ENCODE measurements at places on chromosomes 5 and 9.

DNA sequence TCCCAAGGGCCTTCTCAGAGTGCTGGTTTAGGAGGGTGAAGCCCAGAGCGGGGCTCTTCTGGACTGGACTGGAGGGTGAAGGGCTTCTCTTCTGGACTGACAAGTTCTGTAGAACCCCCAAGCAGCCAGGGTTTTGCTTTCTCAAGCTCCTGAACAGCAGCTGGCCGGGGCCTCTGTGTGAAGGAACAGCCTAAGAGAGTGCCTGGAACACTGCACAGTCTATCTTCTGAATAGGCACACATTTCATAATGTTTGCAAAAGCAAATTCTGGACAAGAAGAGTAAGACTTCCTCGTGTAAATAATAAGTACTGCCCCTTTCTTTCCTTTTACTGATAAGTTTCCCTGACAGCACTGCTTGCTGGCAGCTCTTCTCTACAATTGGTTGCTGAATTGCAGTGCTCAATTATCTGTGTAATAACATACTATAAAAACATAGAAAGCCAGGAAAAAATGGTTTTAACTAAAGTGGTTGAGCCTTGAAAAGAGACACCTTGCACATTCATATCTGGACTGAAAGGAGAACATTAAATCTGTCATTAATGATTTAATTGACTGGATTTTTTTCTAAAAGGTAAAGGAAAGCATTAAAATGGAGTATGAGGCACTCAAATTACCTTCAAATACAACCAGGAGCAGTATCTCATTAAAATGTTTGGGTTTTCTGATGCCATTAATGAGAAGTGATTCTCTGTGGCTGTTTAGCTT is 20.5 kb downstream of the MAST4 start:
- no peaks in the 10 kb centered on the region for H3K4me1 ChIP-seq
- H3K27me3 ChIP-seq: no peaks in the 10 kb centered on the region
- no peak overlapping the region for H3K4me3 ChIP-seq
- no peaks in the 10 kb centered on the region for H3K36me3 ChIP-seq
- no peak for DNase-seq

DNA sequence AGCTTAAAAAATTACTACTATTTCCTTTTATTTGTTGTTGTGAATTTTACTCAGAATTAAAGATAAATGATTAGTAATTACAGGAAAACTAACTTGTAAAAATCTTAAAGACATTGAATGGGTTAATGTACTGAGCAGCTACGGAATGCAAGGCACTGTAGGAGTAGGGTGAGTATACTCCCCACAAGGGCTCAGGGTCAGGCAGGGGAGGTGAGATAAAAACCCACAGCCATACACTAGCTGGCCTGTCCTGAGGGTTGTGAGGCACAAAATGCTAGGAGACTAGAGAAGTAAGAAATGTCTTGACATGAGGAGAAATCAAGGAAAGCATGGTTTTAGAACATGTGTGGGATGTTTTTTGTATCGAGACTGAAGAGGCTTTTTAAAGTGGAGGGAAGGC is 13.4 kb downstream of the ZBED3 start:
- 0 out of 2 replicates have a peak, but pooled peaks cover 8% of the 10 kb centered on the region for H3K27me3 ChIP-seq
- no peak overlapping the region for H3K4me3 ChIP-seq
- no peak for DNase-seq
- no peaks in the 10 kb centered on the region for H3K36me3 ChIP-seq

- no peak overlapping the region for H3K27ac ChIP-seq
- H3K4me3 ChIP-seq: peak overlapping the region; percentile 70
- no peaks in the 10 kb centered on the region for H3K36me3 ChIP-seq
- peaks cover 8% of the 10 kb centered on the region for H3K27me3 ChIP-seq
These were observed 1.5 kb upstream of the PHF19 start for GRCh38 chr9:120878188-120879130.

GRCh38 chr9:26682796-26683496 is 209.7 kb downstream of the CAAP1 start:
- no peak for DNase-seq
- no peak overlapping the region for H3K4me3 ChIP-seq
- no peaks in the 10 kb centered on the region for H3K36me3 ChIP-seq
- H3K27ac ChIP-seq: no peak overlapping the region
- peaks cover 31% of the 10 kb centered on the region for H3K4me1 ChIP-seq

GRCh38 chr9:89845321-89845720 is 240.5 kb downstream of the GADD45G start:
- no peak overlapping the region for H3K27ac ChIP-seq
- no peaks in the 10 kb centered on the region for H3K27me3 ChIP-seq
- H3K4me3 ChIP-seq: no peak overlapping the region
- no peaks in the 10 kb centered on the region for H3K36me3 ChIP-seq
- peaks cover 3% of the 10 kb centered on the region for H3K4me1 ChIP-seq

- H3K36me3 ChIP-seq: no peaks in the 10 kb centered on the region
- H3K4me1 ChIP-seq: no peaks in the 10 kb centered on the region
- no peaks in the 10 kb centered on the region for H3K27me3 ChIP-seq
- no peak overlapping the region for H3K4me3 ChIP-seq
These were observed 129.0 kb upstream of the IRX4 start for GRCh38 chr5:2011481-2012411.

- H3K4me1 ChIP-seq: no peaks in the 10 kb centered on the region
- H3K27ac ChIP-seq: no peak overlapping the region
- no peaks in the 10 kb centered on the region for H3K27me3 ChIP-seq
- DNase-seq: no peak
- no peak overlapping the region for H3K4me3 ChIP-seq
- no peaks in the 10 kb centered on the region for H3K36me3 ChIP-seq
These were observed 1145.0 kb downstream of the MAT2B start for GRCh38 chr5:164650427-164650826.

DNA sequence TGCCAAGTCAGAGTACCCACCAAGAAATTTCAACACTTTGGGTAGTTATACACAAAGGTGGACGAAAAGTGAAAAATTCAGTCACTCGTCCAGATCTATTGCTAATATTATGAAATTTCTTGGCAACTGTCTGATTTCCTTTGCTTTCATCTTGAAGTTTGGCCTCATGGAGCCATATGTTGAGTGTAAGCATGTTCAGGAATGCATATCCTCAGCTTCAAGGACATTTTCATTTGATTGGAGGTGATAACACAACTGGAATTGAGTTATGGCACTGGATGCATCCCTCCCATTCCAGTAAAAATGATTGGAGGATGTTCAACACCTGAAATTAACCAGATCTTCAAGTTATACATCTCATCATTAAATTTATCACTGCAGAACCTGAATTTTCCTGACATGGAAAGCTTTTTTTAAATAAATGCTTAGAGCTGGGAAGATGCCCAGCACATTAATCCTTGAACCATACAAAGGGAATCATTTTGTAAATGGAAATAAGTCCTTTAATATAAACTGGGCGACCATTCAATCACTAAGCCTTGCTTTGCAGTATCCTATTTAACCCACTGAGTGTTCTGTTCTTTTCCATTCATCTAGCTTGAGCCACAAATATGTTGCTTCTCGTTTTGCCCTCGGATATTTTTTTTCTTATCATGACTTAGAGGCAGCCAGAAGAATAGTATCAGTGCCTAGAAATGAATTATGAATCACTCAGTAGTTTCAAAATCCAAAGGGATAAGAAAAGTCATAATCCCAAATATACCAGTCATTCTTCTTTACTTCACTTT is 273.7 kb upstream of the PIK3R1 start:
- no peak overlapping the region for H3K27ac ChIP-seq
- no peaks in the 10 kb centered on the region for H3K36me3 ChIP-seq
- H3K27me3 ChIP-seq: no peaks in the 10 kb centered on the region
- no peak overlapping the region for H3K4me3 ChIP-seq

- DNase-seq: no peak
- no peaks in the 10 kb centered on the region for H3K36me3 ChIP-seq
- no peak overlapping the region for H3K27ac ChIP-seq
- no peak overlapping the region for H3K4me3 ChIP-seq
- H3K27me3 ChIP-seq: no peaks in the 10 kb centered on the region
These were observed 8.4 kb upstream of the SPATA31E1 start for GRCh38 chr9:87874304-87874623.

DNA sequence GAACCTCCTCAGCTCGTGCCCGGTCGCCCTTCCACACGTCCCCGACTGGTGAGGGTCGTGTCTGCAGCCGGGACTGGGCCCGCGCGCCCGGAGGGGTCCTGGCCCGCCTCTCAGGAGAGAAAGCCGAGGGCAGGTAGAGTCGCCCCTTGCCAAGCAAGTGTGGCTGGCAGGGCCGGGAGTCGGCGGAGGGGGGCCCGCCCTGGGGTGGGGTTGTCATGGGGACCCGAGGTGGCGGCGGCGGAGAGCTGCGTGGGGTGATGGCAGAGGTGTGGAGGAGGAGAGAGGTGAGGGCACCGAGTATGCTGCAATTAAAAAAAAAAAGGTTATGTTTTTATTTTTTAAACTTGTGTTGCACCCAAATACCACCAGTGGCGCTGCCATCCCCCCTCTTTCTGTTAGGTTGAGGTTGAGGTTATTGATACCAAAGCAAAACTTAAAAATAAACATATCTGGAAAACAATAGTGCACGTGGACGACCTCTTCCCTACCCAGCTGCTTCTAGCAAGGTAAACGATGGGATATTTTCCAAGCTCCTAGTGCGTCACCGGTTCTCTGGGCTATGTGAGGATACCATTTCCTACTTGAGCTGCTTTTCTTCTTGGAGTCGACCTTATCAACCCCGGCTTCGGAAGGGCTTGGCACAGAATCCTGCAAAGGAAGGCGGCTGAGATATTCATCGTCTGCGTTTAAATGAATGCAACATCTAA is 660 bp downstream of the SCAMP1 start:
- DNase-seq: peak; percentile 69
- H3K4me1 ChIP-seq: peaks cover 18% of the 10 kb centered on the region
- H3K27me3 ChIP-seq: no peaks in the 10 kb centered on the region

DNA sequence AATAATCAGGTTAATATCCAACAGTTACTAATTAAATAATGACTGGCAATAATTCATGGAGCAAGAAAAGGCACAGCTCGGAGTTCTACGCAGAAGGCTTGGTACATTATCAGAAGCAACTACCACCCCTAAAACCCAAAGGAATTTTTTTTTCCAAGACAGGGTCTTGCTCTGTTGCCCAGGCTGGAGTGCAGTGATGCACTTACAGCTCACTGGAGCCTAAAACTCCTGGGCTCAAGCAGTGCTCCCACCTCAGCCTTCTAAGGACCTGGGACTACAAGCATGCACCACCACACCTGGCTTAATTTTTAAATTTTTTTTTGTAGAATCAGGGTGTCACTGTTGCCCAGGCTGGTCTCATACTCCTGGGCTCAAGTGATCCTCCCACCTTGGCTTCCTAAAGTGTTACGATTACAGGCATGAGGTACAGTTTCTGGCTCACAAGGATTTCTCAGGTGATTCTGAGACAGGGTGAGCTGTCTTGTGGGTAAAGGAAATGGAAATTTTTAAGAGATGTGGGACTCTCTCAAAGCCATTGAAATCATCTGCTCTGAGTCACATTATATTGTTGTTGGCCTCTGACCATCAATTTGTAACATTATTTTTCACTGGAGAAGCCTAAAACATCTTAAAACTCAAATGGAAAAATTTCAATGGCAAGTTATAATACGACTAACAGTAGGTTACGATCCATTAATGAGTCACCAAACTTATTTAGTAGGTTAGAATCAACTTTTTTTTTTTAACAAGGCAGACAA is 19.7 kb upstream of the HSDL2 start:
- 0 out of 2 replicates have a peak, but pooled peaks cover 4% of the 10 kb centered on the region for H3K4me1 ChIP-seq
- H3K27ac ChIP-seq: no peak overlapping the region
- no peak for DNase-seq
- no peak overlapping the region for H3K4me3 ChIP-seq
- H3K27me3 ChIP-seq: no peaks in the 10 kb centered on the region
- no peaks in the 10 kb centered on the region for H3K36me3 ChIP-seq

GRCh38 chr5:62762503-62762902 is 183.9 kb downstream of the LRRC70 start:
- no peak overlapping the region for H3K4me3 ChIP-seq
- no peak for DNase-seq
- no peaks in the 10 kb centered on the region for H3K36me3 ChIP-seq
- no peak overlapping the region for H3K27ac ChIP-seq

DNA sequence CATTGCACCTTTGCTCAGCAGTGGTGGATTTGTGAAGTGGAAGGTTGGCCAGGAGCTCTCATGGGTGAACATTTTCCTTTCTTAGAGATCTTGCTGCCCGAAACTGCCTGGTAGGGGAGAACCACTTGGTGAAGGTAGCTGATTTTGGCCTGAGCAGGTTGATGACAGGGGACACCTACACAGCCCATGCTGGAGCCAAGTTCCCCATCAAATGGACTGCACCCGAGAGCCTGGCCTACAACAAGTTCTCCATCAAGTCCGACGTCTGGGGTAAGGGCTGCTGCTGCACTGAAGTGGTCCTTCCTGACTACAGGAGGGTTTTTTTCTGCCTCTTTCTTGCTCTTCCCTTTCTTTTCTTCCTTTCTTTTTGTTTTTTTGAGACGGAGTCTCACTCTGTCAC is 21.8 kb downstream of the QRFP start:
- no peaks in the 10 kb centered on the region for H3K4me1 ChIP-seq
- no peak for DNase-seq
- no peaks in the 10 kb centered on the region for H3K27me3 ChIP-seq
- no peak overlapping the region for H3K27ac ChIP-seq
- peaks cover 51% of the 10 kb centered on the region for H3K36me3 ChIP-seq

DNA sequence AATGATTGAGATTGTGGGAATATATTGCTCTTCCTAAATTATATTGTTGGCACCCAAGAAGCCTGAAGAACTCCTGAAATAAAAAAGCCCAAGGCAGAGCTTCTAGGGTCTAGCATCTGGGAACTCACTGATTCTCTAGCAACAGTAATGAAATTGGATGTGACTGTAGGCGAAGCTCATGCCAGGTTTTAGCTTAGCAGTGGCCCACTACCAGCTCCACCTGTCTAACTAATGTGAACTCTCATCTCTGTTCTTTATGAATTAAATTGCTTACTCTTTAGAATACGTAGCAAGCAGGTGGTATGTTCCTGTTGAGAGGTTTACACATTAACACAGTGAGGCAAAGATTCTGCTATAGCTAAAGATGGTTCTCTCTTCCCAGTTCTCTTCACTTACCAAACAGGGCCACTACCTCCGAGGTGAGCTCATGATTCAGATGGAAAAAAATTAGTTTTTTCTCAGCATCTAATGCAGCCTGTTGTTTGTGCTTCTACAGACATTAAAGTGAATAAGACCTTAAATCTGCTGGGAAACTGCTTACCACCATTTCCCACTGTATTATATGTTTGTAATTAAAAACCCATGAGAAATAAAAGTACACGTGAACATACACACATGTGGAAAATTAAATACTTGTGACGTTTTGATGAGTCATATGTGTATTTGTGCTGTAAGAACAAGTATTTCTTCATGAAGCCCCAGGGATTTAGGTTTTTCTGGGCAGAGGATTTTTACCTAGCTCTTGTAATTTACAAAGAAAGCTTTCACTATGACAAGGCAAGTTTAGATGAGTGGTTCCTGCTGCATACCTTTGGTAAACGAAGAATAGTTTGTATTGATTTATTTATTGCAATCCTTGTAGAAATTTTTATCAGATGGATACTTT is 360.1 kb downstream of the KDM4C start:
- H3K4me1 ChIP-seq: no peaks in the 10 kb centered on the region
- H3K4me3 ChIP-seq: no peak overlapping the region
- no peak for DNase-seq
- no peak overlapping the region for H3K27ac ChIP-seq

- no peaks in the 10 kb centered on the region for H3K36me3 ChIP-seq
- no peaks in the 10 kb centered on the region for H3K4me1 ChIP-seq
- H3K27me3 ChIP-seq: no peaks in the 10 kb centered on the region
- no peak for DNase-seq
These were observed 25.6 kb upstream of the ACTBL2 start for GRCh38 chr5:57508211-57508610.

- H3K27me3 ChIP-seq: no peaks in the 10 kb centered on the region
- DNase-seq: no peak
- H3K4me1 ChIP-seq: no peaks in the 10 kb centered on the region
- H3K4me3 ChIP-seq: no peak overlapping the region
- H3K27ac ChIP-seq: no peak overlapping the region
- no peaks in the 10 kb centered on the region for H3K36me3 ChIP-seq
These were observed 737.6 kb upstream of the NUDT12 start for GRCh38 chr5:104299998-104300706.

Measured in GM23338 (cell line).